ENCODE measurements at places on chromosomes 2 and 18.

DNA sequence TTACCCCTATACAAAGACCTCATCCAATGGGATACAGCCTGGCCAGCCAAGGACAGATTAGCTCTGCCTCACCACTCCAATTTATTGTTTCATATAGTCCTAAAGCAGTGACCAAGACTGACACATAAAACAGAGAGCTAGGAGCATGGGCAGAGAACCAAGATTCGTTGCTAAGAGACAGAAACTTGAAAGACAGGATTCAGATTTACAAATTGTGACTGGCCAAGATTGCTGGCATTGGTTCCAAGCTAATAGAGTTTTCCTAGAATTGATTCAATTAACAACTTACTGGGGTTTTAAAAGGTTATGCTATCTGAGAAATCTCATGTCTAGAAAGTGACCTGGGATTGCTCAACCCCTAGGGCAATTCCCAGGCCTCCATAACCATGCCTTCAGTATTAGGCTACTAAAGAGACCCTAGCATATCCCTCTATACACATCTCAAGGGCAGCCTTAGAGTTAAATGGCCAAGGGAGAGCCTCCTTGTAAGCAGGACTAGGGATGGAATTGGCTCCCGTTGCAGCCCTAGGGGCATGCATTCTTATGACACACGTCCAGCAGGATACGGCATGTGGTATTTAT is 75.6 kb downstream of the ICOS start:
- peak; percentile 1 for DNase-seq

- no peak for DNase-seq
Measured at GRCh38 chr2:239169311-239170048, 231.3 kb downstream of the HDAC4 start.

DNA sequence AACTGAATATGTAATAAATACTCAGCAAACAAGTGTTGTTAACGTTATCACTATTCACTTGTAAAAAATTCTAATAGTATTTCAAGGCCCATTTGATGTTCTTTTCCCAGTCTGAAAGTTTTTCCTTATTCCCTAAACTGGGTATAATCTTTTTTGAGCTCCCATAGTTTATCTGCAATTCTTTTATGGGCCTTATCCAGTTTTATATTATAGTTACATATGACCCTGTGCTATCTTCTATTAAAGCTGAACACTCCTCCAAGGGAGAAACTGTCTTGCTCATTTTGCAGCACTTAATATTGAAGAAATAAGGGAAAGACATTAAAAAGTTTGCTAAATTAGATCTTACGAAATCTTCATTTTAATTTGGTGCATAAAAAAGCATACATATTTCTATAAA is 13.9 kb downstream of the PELI1 start:
- no peak for DNase-seq

- peak; percentile 0 for DNase-seq
Measured at GRCh38 chr2:114442510-114442909, at the start of gene DPP10. DPP10 (plus strand) TSS chr2:114442641.

- no peak for DNase-seq
Measured at GRCh38 chr2:26581266-26581990, 59.7 kb downstream of the CIB4 start.

- DNase-seq = peak; percentile 83
Measured at GRCh38 chr2:171531291-171531690, 9.0 kb downstream of the CYBRD1 start.

- DNase-seq = peak; percentile 87
Measured at GRCh38 chr2:216492597-216493333, 5.9 kb upstream of the RPL37A start.

DNA sequence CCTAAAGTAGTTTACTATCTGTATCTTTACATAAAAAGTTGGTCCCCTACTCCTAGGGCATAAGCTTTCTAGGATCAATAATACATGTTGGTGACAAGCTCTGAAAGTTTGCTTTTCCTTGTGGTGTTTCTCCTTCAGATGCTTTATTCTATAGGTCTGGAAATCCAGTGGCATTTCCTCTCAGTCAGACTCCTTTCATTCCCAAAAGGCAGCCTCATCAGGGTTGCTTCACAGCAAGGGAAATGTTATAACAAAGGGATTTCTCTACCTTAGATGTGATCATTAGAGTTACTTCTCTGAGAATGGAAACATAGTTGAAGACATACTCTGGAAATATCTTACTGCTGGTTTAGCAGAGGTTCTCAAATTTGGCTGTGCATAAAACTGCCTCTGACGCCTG is 1072.4 kb upstream of the ZEB2 start:
- no peak for DNase-seq

GRCh38 chr2:17933256-17933655 is 54.8 kb downstream of the KCNS3 start:
- no peak for DNase-seq

- no peak for DNase-seq
Measured at GRCh38 chr2:232219496-232219870, 159.1 kb upstream of the ALPP start.

DNA sequence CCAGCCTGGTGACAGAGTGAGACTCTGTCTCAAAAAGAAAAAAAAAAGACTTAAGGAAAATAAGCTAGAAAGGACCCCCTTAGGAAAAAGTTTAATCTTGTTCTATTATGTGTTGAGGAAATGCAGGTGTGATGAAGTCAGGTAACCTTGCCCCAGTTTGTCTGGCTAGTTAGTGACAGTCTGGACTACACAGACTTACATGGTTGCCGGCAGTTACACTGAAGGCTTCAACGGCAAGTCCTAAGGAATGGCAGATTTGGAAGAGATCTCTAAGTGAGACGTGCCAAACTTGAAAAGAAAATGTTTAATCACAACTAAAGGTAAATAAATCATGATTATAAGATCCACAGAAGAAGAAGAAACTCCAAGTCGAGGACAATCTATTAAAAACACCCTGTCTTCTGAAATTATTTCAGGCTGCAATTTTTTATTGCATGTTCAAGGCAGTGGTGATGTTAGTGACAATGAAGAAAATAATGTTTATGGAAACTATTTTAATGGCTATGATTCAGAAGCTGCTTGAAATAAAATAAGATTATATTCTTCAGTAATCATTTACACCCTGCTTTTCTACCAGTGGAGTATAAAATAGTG is 84.2 kb downstream of the TTC27 start:
- no peak for DNase-seq

DNA sequence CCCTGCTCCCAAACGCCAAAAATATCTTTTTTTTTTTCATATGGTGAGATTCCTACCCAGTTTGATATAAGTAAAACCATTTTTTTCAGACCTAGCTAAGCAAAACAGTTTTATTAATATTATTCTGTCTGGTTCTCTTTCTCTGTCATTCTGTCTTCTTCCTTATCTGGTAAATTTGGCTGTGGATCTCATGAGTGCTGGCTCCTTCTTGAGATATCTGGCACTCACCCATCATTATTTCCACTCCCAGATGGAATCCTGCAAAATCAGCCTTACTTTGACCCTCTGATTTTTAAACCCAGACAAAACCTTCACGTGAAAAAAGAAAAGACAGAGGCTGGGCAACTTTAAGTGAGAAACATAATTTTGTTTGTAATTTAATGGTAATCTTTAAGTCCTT is 373.6 kb downstream of the NYAP2 start:
- DNase-seq = no peak

- DNase-seq = no peak
Measured at GRCh38 chr18:8936619-8937018, 165.9 kb upstream of the NDUFV2 start.

DNA sequence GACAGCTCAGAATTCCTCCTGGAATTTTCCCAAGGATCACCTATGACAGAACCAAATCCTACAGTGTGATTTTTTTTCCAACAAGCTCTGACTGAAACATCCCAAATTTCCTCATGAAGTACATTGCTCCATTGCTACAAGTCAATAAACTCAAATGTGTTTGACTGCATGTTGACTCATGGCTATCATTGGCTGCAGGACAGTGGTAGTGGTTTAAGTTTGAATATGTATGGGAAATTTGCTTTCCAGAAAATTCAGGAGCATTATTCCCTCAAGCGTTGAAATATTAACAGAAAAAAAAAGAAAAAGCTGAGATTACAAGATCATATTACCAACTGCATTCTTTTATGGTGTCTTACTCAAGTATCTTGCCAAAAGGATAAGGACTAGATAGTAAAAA is 402.8 kb upstream of the DSEL start:
- DNase-seq = peak; percentile 20

GRCh38 chr2:144466637-144467036 is 53.3 kb downstream of the ZEB2 start:
- no peak for DNase-seq

DNA sequence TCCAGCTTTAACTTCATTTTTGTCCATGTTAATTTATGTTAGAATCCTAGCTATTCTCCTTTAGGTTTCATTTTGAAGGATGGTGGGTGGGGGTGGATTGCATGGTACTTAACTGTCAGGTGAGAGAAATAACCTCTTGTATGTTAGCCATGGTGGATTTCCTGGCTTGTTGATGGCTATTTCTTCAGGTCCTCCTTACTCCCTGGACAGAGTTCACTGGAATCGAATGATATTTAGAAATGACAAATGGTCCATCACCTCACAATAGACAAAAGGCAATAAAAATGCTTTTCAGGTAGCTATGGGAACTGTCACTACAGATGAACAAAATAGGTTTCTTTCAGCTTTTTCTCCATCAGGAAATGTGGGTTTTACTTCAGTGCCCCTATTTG is 91.7 kb downstream of the EML6 start:
- DNase-seq = no peak

DNA sequence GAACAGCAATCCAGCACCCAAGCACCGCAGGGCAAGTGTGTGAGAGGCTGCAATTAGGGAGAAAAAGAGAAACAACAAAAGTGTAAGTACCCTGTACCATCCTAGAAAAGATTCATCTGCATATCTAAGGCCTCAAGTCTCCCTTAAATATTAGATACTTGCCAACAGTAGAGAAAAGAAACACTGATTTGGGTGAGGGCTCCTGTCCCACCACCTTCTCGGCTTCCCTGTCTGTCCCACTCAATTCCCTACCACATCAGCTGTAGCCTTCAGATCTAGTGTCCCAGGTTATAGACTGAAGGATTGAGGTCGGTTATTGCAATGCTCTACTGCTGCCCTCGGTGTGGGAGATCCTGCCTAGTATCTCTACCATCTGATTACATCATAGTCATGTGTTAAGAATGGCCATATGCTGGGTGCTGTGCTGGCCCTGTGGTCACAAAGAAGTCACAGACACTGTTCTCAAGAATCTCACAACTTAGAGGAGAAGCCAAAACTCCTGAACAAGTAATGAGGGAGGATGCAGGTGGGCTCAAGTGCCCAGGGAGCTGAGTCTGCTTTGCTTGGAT is 2.5 kb downstream of the RAX start:
- DNase-seq = no peak

DNA sequence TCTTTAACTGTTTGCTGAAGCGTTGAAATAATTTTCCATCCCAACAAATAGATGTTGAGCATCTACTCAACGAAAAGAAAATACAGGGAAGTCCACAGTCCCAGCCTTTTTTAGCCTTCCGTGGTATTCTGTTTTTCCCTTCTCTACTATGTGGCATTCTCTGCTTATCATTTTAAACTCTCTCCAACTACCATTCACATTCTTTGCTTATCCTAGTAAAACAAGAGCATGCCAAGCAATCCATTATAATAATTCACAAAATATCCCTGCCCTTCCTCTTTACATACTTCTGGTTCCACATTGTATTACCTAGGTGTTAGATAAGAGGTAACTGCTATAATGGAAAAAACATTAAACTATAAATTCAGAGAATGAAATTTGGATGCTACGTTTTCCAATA is 1.6 kb upstream of the SESTD1 start:
- no peak for DNase-seq

- DNase-seq = no peak
Measured at GRCh38 chr2:64122358-64122757, 21.9 kb downstream of the PELI1 start.

GRCh38 chr2:36394804-36395203 is 39.2 kb downstream of the CRIM1 start:
- no peak for DNase-seq

DNA sequence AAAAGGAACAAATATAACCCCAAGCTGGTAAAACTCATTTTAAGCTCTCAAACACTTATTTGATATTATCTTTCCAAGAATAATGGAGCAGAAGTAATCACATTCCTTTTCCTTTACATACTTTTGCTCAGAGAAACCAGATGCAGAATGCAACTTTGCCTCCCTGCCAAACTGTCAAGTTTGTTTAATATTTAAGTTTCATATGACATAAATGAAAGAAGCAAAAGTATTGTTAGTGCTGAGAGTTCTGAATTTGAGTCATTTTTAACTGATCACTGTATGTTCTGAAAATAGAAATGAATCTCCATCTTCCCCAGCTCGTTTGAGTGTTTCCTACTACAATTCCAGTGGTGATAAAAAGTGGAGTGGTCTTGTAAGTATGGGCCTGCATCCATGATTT is 423.4 kb downstream of the PID1 start:
- no peak for DNase-seq

DNA sequence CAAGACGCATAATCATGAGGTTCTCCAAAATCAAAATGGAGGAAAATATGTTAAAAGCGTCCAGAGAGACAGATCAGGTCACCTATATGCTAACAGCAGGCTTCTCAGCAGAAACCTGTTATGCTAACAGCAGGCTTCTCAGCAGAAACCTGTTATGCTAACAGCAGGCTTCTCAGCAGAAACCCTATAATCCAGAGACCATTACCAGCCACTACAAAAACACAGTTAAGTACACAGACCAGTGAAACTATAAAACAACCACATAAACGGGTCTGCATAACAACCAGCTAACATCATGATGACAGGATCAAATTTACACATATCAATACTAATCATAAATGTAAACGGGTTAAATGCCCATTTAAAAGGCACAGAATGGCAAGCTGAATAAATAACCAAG is 1548.4 kb upstream of the TMEFF2 start:
- no peak for DNase-seq

GRCh38 chr2:170997893-170998597 is 69.0 kb downstream of the GORASP2 start:
- no peak for DNase-seq

DNA sequence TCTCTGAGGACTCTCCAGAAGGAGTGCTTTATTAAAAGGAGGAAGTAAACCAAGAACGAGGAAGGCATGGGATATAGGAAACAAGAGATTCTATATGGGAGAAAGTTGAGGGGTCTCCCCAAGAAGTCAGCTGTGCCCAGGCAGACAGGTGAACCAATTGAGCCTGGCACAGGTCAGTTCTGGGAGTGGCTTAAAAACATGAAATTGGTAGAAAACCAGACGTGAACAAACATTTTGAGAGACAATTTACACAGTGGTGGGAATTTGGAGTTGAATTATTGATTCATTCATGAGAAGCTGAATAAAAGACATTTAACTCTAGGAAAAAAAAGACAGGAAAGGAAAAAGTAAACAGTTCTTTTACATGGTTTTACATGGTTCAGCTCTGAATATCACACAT is 16.4 kb downstream of the PLEKHH2 start:
- DNase-seq = no peak

DNA sequence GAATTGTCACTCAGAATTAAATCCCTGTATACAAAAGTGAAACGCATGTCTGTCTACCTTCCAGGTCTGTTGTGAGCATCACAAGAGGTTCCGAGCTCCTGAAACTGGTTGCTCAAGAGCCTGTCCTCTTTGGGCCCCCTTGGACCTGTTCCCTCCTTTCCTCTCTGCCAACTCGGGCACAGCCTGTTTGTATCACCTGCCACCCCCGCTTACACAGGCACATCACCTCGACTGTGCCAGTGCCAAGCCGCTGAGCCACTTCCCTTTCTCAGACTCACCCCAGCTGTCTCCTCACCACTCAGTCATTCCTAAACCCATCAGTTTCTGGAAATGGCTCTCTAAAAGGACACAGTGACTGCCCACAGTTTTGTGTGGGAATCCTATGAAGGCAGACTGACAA is 3.1 kb downstream of the EFR3B start:
- no peak for DNase-seq
